ENCODE measurements at places on chromosomes 5 and 9.

GRCh38 chr9:105503881-105504280 lies 54.0 kb upstream of the FKTN start:
- no peak for DNase-seq

GRCh38 chr5:135631391-135631790 lies 52.6 kb upstream of the CXCL14 start:
- no peak for DNase-seq

GRCh38 chr5:78760770-78761169 lies 112.2 kb upstream of the LHFPL2 start:
- DNase-seq: no peak

DNA sequence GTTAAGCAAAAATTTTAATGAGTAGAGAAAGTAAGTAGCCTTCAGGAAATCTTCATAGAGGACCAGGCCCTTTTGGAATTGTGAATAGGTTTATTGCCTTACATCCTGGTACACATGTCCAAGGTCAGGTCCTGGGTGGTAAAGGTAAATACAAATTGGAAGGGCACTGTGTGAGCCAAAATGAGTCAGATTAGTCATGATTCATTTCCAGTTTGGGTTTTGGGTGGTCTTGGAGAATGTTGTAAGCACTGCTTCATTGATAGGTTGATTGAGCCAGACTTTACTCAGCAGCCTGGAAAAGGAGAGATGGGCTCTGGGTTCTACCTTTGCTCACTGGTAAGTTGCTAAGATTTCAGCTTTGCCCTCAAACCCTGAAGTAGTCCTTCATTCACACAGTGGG lies 82.5 kb upstream of the ZNF169 start:
- no peak for DNase-seq

GRCh38 chr9:98794802-98795201 lies 1.6 kb downstream of the ANKS6 start:
- no peak for DNase-seq

DNA sequence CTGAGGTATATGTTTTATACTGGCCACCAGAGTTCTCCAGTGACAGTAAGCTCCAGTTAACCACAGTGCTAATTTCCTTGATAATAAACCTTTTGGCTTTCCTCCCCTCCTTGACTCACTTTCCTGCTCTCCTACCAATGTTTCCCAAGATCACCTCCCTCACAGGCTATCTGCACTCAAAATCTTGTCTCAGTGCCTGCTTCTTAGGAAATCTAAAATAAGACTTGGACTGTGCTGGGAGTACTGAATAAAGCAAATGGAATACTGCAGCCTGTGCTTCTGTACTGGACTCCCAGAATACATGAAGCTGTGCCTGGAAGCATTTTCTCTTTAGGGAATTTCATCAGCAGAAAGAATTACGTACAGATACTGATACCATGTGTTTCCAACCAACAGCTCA lies 1.7 kb upstream of the DCP2 start:
- no peak for DNase-seq

DNA sequence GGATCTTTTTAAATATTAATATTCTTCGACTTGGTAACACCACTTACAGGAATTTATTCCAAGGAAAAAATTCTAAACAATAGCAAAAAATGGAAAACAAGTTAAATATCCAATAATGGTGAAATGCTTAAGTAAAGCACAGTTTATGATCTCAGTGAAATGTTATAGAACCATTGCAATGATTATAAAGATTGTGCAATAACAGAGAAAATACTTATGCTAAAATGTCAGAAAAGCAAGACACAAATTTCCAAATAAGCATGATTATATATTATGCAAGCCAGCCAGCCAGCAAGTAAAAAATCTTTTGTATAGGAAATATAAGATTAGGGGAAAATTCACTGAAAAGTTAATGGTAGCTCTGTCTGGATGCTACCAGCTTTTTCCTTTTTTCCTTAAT lies 102.7 kb upstream of the EFNA5 start:
- DNase-seq: no peak

- no peak for DNase-seq
Measured at GRCh38 chr9:136644343-136644592, 18.4 kb upstream of the EGFL7 start.

GRCh38 chr9:135134268-135135022 lies 47.0 kb downstream of the OLFM1 start:
- no peak for DNase-seq

DNA sequence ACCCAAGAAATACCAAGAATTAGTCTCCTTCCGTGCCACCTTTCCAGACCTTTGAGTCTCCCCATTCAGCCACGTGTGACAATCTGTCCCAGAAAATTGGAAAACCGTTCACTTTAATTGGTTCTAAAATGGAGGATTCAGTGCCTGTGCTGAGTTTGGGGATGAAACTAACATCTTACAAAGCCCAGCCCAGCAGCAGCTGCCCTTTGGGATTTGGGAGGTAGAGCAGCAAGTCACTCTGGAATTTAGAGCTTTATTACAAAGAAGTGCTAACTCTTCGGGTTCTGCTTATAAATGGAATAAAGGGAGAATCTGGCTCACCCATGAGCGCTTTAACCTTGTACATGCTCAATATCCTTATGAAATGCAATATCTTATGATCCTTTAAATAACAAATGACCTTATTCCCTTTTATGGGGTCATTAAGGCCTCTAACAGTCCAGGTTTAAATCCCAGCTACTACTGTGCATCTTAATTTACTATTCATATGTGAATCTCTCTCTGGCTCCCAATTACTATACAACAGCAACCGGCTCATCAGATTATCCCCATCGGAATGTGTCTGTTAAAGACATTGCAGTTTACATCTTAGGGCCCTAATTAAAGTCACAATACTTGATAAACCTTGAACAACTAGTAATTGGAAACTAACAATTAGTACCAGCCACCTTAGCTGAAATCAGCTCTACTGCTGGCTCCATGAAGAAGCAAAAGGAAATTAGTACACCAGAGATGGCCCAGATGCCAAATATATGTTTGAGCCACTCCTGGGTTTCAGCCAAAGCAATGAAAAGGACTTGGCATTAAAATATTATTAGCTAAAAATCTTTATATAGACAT lies 271.8 kb upstream of the SMARCA2 start:
- no peak for DNase-seq

GRCh38 chr9:136587145-136587943 lies 41.5 kb upstream of the NOTCH1 start:
- DNase-seq: no peak
